SHP77 (cell line): ENCODE measurements at places on chromosomes 4 and X.

- DNase-seq: no peak
These were observed 71.6 kb downstream of the PAPSS1 start for GRCh38 chr4:107648178-107648991.

GRCh38 chr4:8381814-8382581 is 58.5 kb downstream of the ACOX3 start:
- no peak for DNase-seq

GRCh38 chrX:97931586-97931985 is 1047.9 kb downstream of the RPA4 start:
- DNase-seq: no peak

DNA sequence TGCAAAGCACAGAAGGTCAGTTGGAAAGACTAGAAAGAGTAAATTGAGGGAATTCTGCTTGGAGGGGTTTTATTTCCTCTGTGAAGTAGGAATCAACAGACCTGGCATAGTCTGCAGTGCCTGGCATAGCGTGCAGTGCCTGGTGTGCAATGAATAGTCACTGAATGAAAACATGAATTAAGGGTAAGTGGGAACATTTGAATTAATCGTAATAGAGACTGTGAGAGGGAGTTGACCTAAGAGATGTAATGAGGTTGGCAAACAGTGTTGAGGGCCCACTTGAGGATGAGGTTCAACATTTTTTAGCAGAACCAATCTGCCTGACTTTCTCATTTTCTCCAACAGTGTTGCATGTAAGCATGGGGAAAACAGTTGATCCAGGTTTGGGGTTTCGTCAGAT is 377.2 kb upstream of the FTHL17 start:
- no peak for DNase-seq

DNA sequence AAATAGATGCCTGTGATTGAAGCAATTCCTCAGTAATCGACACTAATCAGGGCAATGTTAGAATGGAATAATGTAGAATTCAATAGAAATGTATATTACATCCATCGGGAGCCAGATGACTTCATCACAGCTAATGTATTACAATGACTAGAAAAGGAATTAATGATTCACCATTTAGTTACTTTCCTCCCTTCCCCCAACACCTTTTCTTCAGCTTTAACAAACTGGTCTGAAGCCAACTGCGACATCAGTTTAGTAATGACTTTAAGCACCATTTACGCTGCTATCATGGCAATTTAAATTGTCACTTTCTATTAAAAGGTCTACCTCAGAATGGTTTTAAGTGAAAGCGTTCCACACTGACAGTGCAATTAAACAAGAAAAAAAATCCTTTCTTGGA is 45.1 kb downstream of the SUPT20HL2 start:
- DNase-seq: no peak

DNA sequence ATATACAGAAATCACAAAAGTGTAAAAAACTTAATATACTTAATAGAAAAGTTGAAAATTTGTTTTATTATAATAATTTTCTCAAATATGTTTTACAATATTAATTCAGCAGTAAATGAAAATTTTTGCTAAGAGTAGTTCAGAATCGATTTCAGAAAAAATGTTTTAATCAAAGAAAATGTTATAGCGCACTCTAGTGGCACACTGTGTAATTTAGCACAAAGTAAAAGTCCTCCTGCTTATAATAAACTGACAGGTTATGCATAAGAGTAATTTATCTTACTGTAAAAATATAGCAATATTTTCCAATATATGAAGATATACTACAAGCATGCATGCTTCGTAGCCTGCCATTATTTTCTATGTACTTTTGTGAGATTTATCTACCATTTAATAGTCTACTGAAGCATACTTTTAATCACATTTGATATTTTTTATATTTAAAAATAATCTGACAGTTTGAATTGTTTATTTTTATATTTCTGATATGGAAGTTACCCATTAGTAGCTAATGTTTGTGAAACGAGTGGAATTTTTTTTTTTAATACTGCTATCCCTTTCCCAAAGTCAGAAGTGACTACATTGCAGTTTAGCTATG is 217.9 kb upstream of the KLHL4 start:
- DNase-seq: no peak

DNA sequence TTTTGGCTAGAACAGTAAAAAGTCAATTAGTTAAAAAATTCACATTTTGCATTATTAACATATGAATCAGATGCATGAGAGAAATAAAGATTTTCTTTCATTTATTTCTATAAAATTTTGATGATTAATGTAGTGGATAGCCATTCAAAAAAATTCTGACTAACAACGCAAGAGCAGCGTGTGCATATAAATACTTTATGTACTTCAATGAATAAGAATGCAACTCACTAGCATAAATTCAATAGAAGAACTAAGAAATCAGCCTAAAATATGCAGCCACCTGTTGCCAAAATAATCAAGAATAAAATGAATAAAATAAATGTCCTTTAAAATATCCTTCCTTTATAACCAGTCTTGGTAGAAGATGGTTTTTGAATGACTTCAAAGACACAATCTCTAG is 471.9 kb downstream of the PDGFC start:
- DNase-seq: no peak

DNA sequence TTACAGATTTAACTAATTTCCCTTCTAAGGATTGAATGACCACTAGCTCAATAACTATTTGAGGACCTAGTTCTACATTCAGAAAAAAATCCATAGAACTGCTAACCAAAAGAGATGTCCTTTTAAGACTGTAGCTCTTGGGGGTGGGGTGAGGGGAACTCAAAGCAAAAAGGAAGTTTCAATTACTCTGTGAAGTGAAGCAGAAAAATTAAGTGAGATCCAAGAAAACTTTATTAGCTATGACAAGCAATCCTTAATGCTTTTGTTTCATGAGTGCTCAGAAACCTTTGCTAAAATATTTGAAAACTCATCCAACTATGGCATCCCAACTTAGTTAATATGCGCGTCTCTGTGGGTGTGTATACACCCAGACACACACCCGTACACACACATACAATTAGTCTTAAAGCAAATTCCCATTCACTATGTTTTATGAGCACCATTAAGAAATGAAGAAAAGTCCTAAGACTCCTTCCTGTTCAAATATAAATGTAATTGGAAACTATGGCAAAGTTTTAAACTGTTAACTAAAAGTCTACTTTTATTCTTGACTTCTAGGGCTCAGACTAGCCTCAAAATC is 44.5 kb downstream of the GPC4 start:
- no peak for DNase-seq

DNA sequence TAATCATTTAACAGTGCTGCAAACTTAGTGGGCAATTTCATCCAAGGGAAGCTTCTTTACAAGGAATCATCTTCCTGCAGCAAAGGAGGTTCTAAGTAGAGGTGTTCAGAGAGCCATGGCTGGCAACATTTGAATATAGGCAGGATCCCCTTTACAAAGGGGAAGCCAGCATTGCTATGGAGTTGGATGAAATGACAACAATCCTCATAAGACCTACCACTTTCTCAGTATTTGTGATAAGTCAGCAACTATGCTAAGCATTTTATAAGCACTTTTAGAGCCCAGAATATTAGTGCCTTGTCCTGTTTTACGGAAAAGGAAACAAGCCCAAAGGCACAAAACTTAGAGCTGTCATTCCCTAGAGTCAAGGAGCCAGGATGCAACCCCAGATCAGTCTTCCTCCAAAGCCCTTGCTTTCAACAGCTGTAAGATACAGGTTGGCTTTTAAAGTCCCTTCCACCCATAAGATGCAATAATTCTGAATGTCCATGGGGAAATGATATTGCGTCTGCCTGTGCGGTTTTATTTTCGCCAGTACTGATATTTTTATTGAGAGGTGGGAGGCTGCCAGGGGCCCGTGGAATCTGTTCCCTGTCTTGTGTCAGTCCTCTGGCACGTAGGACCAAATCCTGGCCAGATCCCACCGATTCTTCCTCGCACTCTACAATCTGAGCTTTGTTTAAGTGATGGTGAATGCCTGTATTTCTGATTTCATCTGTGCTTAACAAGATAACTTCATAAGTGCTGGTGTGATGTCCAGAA is 59.1 kb downstream of the SMIM20 start:
- DNase-seq: no peak

DNA sequence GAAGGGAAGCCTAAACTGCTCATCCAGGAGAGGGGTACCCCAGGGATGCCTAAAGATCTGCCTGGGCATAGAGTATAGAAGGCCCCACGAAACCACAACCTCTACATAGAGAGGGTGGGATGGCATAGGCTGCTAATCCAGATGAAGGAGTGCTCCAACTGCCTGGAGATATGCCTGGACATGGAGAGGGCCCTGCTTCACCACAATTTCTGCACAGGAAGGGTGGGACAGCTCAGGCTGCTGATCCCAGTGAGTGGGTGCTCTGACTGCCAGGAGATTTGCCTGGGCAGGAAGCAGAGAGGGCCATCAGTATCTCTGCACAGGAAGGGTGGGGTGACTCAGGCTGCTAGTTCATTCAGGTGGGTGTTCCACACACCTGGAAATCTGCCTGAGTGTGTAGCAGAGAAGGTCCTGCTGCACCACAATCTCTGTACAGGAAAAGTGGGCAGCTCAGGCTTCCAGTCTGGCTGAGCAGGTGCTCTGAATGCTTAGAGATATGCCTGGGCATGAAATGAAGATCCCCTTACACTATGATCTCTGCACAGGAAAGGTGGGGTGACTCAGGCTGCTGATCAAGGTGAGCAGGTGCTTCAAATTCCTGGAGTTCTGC is 61.1 kb downstream of the ZNF518B start:
- DNase-seq: no peak

DNA sequence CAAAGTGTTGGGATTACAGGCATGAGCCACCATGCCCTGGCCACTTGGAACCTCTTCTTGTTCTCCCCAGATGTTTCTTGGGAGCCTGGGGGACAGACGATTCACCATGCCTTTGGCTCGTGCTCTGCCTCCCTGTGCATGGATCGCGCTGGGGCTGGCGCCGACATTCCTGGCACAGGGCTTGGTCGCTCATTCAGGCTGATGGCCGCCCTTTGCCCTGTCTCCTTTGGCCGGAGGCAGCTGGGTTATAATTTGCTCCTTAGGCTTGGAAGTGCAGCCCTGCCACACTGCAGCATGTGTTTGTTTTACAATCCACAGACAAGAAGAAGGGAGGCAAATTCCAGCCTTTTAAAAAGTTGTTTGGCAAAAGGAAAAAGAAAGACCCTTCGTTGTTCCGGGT is 115.3 kb downstream of the AASDH start:
- DNase-seq: no peak

DNA sequence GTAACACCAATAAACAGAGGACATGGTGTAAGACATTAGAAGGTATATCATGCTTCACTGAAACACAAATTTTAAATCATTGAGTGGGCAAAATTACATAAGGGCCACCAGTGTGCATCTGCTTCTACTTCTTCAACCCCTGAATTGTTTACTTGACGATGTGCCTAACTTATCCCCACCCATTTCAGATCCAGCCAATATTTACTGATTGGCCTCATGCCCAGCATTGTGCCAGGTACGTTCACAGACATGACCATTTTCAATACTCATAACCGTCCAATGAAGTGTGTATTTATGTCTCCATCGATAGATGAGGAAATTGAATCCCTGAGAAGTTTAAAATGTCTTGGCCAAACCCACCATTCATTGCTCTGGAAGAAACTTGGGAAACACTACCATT is 208.3 kb upstream of the MID1 start:
- peak; percentile 63 for DNase-seq

- no peak for DNase-seq
These were observed 32.5 kb upstream of the ELF2 start for GRCh38 chr4:139209470-139210063.

DNA sequence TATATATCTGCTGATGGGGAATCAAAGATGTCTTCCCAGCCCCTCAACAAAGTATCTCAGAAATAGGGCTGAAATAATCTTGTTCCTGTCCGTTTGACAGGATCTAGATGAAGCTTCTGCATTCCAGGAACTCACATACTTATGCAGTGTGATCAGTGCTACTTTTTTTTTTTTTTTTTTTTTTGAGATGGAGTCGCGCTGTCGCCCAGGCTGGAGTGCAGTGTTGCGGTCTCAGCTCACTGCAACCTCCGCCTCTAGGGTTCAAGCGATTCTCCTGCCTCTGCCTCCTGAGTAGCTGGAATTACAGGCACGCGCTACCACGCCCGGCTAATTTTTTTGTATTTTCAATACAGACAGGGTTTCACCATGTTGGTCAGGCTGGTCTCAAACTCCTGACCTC is 36.4 kb downstream of the DHX15 start:
- DNase-seq: no peak

- no peak for DNase-seq
These were observed 80.8 kb downstream of the NPFFR2 start for GRCh38 chr4:72112514-72113156.

DNA sequence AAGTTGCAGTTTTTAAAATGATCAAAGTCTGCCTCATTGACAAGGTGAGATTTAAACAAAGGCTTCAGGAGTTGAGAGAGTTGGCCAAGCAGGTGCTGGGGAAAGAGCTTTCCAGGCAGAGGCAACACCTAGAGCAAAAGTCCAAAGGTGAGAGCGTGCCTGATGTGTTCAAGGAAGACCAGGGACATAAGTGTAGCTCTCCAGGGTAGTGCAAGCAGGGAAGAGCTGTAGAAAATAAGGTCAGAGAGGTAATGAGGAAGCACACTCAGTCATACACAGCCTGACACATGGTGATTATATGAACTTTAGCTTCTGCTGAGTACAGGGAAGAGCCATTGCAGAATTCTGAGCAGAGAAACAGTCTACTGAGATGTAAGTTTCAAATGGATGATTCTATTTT is 265.0 kb upstream of the NWD2 start:
- no peak for DNase-seq

- no peak for DNase-seq
These were observed 10.3 kb downstream of the SRPX2 start for GRCh38 chrX:100654261-100654660.

- no peak for DNase-seq
These were observed 169.8 kb downstream of the PARM1 start for GRCh38 chr4:75102787-75103085.

DNA sequence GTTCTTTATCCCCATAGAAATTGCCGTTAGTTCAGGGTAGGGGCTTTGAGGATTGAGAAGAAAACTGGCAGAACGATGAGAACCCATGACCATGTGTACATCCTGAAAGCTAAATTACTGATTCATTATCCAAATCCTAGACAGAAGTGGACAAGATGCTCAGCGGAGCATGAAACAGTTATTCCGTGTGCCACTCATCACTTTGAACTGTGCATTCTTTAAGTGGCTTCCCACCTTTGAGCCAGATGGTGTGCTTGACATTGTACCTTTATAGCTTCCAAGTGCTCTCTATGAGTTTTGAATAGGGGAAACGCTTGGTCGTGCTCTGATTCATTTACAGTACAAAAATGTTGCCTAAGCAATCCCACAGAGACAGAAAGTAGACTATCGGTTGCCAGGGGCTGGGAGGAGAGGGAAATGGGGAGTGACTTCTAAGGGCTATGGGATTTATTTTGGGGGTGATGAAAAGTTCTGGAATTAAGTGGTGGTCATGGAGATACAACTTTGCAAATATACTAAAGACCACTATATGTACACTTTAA is 100.0 kb downstream of the DOCK11 start:
- no peak for DNase-seq

GRCh38 chrX:38332505-38332904 is 5.2 kb upstream of the RPGR start:
- no peak for DNase-seq

DNA sequence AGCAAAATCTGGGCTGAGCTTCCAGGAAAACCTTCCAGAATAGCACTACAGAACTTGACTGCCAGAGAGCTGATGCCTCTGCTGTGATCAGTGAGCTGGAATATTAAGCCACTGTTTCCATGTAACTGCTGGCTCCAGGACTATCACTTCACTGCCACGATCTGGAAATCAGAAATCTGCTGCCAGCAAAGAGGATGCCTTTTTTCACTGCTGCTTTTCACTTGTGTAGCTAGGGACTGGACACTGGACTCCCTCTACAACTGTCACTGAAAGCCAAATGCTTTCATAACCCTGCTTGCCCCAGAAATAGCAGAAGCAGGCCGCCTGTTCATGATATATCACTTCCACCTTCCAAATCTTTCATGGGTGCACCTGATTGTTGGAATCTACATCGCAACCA is 9.4 kb upstream of the AP1S2 start:
- no peak for DNase-seq
